ENCODE measurements at places on chromosomes 6 and 20.

- no peak for DNase-seq
Measured at GRCh38 chr6:34360556-34360955, 31.9 kb downstream of the NUDT3 start.

GRCh38 chr20:54668271-54669039 is 193.1 kb downstream of the DOK5 start:
- no peak for DNase-seq

DNA sequence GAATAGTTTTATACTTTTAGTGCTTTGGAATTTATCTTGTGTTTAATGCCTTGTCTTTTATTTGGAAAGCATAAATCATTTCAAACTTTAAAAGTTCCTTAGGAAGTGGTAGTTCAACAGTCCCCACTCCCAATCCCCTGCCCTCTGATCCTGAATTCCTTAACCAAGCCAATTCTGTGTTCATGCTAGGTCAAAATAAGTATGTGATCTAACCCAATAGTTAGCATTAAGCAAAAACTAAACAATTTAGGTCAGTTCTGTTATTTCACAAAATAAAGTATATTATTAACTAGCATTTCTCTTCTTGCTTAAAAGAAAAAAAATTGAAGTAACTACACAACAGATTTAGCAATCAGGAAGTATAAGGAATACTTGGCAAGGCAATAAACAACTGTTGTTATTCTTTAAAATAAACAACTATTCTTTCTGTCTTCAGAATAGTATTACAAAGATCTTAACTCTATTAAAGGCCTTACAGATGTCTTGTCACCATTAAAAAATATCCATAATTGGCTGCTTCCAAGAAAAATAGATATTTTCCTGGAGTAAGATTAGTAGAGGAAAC is 37.0 kb downstream of the AKIRIN2 start:
- DNase-seq, result no peak

- no peak for DNase-seq
Measured at GRCh38 chr6:89495961-89496535, 63.1 kb downstream of the ANKRD6 start.

DNA sequence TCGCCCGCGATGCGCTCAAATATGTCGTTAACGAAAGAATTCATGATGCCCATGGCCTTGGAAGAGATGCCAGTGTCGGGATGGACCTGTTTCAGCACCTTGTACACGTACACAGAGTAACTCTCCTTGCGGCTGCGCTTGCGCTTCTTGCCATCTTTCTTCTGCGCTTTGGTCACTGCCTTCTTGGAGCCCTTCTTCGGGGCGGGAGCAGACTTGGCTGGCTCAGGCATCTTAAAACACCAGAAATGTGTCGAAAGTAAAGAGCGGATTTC is 36.4 kb downstream of the HFE start:
- DNase-seq, result no peak

DNA sequence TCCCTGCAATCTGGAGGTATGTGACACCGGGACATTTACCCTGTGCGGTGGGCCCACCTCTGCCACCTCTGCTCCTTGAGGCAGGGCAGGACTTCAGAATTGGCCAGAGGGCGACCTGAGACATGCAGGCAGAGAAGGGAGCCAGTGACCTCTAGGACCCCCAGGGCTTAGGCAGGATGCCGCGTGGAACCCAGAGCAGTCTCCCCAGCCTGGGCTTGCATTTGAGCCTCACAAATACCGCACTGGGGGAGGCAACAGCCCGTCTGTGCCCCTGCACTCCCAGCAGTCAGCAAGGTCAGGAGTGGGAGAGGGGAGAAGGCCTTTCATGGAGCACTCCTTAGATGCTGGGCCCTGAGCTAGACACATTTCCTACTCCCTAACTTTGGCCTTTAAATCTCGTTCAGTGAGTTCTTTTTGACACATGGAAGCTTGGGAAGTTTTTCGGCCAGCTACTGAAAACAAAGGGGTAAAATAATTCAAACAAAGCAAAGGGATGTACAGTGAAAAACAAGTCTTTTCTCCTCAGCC is 41.7 kb downstream of the C20orf203 start:
- DNase-seq, result no peak

DNA sequence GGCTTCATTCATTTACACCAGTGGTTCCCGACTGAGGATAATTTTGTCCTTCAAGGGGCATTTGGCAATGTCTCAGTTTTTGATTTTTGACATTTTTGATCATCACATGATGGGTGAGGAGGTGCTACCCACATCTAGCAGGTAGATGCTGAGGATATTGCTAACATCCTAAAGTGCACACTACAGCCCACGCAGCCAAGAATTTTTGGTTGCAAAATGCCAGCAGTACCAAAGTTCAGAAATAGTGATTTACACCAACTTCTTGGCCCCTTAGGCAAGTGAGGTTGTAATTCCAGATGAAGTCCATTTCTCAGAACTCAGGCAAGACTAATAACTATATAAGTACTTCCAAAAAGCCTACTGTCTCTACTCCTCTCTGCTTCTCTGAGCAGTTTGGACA is 80.1 kb upstream of the TSHZ2 start:
- no peak for DNase-seq

DNA sequence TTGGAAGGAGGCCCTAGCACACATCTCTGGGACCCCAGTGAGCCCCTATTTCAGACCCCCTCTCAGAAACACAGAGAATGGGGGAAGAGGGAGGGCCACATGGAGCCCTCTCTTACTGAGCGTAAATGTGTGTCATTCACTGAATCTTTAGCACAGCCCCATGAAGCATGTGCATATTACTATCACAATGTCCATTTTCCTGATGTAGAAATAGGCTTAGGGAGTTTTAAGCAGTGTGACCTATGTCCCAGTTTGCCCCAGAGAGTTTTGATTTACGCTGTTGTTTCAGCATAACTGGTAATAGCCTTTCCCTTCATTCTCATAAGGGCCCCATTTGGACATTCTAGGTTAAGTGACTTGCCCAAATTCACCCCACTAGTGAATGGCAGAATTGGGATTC is 25.0 kb upstream of the TCP11 start:
- DNase-seq, result no peak

DNA sequence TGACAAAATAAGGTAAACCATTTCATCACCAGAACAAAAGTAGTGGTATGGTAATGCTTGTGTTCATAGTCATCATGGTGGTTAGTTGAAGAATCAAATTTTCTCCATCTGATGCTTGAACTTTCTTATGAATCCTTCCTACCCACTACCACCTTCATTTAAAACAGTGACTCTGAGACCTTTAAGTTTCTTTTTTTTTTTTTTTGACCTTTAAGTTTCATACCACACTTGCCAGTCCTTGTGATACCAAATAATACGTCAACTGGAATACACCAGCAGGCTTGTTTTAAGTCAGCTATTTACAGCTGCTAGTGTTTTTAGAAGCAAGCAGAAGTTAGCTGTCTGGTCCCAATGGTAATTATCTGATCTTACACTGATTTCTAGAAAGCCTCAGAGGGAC is 413.4 kb upstream of the SOX4 start:
- DNase-seq, result no peak

DNA sequence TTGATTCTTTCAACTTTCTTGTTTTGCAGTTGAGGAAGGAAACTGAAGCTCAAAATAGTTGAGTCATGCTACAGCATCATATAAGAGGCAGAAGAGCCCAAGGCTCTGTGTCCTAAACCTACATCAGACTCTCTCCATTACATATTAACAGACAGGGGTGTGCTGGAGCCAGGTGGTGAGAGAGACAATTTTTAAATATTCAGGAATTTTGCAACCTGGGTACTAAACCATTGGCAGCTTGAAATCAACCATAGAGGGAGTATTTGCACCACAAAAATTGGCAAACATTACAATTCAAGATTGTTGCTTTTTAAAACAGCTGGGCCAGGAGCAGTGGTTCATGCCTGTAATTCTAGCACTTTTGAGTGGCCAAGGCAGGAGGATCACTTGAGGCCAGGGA is 65.8 kb upstream of the SOX4 start:
- no peak for DNase-seq

GRCh38 chr20:51341581-51341980 is 200.9 kb downstream of the NFATC2 start:
- no peak for DNase-seq

DNA sequence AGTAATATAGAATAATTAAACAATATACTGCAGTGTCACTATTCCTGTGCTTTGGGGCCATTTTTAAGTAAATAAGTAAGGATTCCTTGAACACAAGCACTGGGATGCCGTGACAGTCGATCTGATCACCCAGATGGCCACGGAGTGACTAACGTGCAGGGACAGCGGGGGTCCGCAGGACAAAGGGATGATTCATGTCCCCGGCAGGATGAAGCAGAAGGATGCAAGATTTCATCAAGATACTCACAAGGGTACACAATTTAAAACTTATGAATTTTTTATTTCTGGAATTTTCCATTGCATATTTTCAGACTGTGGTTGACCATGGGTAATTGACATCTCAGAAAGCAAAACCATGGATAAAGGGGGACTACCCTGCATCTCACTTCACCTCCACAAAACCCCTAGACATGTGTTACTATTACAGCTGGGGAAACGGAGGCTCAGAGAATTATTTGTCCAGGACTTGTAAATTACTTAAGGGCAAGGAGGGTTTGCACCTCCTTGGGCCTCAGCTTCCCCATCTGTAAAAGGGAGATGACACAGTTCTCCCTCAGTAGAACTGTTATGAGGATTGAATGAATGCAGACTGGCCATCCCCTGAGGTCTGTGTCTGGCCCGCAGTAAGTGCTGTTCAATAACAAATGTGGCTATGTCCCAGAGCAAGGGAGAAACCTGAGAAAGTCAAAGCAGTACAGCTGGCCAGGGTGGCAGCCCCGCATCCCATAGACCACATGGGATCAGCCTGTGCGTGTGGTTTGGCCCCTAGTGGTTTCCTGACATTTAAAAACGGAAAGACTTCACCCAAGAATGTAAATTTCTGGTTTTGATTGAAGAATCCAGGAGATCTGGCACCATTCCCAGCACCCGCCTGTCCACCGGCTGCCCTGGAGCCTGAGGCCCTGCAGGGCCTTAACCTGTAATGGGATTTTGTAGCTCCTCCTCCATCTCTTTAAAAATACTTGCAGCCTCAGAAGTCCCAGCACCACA is 235.5 kb downstream of the BMP7 start:
- DNase-seq, result no peak

- no peak for DNase-seq
Measured at GRCh38 chr6:35321091-35321490, 21.3 kb upstream of the PPARD start.

DNA sequence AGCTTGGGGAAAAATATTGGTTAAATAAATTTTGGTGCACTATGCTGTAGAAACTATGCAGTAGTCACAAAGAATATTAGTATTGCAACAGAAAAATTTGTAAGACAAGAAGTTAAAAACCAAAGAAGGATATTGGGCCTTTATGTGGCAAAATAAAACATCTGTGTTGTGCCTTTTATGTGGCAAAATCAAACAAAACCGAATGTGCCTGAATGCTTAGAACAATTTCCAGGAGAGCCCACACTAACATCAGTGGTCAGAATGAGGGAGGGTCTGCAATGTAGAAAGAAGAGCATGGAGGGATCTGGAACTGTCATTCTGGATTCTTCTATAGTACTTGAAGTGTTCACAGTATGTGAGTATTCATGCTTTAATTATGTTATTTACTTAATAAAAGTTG is 75.2 kb downstream of the L3MBTL3 start:
- no peak for DNase-seq

GRCh38 chr20:49668181-49668877 is 45.3 kb downstream of the B4GALT5 start:
- no peak for DNase-seq

DNA sequence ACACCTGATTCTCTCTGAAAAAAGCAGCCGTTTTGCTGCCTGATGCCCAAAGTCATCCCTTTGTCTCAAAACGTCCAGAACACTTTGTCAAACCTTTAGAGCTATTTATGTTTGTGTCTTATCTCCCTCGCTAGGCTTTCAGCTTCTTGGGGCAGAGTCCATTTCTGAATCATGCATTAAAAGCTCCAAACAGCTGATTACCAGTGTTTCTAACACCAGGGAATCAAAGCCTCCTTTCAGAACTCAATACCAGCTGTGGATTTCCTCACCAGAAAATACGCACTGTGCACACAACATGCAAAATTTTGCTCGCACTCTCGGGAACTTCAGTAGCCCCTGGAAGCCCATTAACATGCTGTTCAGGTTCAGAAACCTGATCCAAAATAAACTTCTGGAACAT is 333.3 kb downstream of the HACE1 start:
- DNase-seq, result no peak

- DNase-seq, result no peak
Measured at GRCh38 chr6:82571455-82571854, 207.8 kb downstream of the TPBG start.

- DNase-seq, result no peak
Measured at GRCh38 chr6:139917951-139918630, 543.6 kb upstream of the CITED2 start.

All from mammary epithelial cell (primary cell).